SK-N-SH (cell line): ENCODE measurements at places on chromosomes 2 and 18.

DNA sequence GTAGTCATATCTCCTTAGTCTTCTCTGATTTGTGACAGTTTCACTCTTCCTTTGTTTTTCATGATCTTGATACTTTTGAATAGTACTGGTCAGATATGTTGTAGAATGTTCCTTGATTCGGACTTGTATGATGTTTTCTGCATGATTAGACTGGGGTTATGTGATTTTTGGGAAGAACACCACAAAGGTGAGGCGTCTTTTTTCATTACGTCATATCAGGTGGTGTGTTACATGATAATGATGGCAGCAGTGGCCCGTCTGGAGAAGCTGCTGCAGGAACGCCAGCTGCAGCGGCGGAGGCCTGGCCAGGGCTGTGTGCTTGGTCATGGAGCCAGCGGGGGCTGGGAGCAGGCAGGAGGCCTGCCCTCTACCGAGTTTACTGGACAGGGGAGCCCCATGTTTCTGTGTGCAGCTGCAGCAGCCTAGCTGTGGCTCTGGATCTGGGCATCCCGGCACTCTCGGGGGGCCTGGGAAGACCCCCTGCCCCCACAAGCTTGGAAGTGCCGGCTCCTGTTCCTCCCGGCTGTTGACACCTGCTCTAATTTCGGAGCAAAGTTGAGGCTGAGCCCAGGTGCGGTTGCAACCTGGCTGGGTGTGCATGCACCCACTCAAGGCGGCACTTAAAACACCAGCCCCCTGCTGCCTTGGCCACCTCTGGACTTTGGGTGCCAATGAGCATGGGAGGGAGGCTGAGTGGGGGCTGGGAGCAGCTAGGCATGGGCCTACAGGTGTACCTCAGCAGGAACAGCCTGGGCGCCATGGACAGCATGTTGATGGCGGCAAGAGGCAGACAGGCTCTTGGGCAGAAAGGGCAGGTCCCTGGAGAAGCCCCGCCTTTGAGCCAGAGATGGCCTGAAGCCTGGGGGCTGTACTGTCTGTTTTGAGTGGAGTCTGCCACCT, 26.1 kb downstream of the SLC4A10 start:
- DNase-seq: no peak

- no peak for DNase-seq
These were observed 18.0 kb upstream of the DAPL1 start for GRCh38 chr2:158777077-158777476.

DNA sequence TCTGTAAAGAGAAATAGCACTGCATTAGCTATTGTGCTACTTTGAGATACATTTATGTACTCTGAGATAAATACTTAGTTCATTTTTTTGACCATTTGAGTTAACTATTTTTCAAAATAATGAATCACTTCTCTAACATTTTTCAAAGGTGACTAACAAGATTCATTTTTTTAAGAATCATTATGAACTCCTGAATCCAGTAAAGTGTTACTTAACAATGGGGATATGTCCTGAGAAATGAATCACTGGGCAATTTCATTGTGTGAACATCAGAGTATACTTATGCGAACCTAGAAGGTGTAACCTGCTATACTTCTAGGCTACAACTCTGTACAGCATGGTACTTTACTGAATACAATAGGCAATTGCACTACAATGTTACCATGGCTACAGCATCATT, 355.8 kb downstream of the ARL6IP6 start:
- DNase-seq: no peak

DNA sequence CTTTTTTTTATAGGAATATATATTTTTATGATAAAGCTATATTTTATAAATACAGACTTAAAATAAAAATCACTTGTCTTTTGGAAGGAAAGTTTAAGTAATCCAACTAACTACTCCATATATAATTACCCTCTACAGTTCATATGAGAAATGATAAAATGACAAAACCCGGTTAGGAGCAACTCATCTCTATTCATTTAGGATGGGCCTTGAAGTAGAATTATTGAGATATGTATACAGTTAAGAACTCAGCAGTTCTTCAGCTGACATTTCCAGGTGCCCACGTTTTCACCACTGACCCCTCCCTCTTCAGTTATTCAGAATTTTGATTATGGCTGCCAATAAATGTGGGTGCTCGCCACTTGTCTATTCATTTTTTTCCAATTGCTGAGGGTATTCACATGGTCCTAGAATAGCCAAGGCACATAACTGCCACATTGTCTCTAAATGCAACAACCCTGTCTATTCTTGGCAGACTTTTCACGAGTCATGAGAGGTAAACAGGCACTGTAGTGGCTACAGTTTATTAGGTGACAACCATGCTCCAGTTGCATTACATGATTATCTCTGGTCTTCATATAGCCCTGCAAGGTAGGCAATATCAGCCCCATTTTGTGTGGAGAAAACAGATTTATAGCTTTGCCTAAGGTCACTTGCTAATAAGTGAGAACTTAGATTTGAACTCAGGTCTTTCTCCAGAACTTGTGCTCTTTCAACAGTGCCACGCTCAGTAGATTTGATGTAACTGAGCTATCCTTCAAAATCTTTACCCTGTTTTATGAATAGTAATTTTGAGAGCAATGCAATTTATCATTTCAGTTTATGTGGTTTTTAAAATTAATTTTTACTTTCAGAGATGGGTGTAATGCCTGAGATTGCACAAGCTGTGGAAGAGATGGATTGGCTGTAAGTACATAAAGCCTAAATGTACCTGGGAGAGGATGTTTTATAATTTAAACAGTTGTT, 2.9 kb downstream of the DDX1 start:
- no peak for DNase-seq
